ENCODE measurements at places on chromosomes 6 and 20. TPM values are rescaled to one million over a fixed set of nuclear protein-coding genes. Genes with fewer than 3 reads are reported as not detected.

FLRT3 gene
- total RNA-seq, result 5.0 TPM

GPX5 gene
- not detected for total RNA-seq

MDFI gene
- total RNA-seq, result not detected

MLN gene
- total RNA-seq, result not detected

GRIK2 gene
- not detected for total RNA-seq

THBS2 gene
- 141 TPM for total RNA-seq

LY6G6F gene
- not detected for total RNA-seq

KCNQ5 gene
- total RNA-seq, result 0.87 TPM

EYA4 gene
- 26.2 TPM for total RNA-seq

BPIFA1 gene
- not detected for total RNA-seq
